Neuronal stem cell (in vitro differentiated cells): ENCODE measurements at places on chromosomes 6 and 20.

- DNase-seq = no peak
Measured at GRCh38 chr6:148398678-148399077, 56.0 kb downstream of the SASH1 start.

DNA sequence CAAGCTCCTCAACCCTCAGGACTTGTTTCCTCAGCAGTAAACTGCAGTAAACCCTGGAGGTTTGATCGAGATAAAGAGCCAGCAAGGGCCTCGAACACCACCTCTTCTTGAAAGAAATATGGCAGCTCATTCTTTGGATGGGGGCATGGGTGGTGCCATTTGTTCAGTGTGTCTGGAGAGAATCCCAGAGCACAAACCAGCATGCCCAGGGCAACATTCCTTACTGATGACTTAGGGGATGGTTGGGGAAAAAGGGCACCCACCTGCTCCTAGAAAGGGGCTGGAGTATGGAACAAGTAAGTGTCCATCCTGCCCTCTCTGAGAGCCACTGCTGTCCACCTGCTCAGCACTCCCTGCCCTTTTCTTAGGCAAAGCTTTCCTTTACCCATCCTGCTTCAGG, 31.3 kb upstream of the ZFAND3 start:
- no peak for DNase-seq

DNA sequence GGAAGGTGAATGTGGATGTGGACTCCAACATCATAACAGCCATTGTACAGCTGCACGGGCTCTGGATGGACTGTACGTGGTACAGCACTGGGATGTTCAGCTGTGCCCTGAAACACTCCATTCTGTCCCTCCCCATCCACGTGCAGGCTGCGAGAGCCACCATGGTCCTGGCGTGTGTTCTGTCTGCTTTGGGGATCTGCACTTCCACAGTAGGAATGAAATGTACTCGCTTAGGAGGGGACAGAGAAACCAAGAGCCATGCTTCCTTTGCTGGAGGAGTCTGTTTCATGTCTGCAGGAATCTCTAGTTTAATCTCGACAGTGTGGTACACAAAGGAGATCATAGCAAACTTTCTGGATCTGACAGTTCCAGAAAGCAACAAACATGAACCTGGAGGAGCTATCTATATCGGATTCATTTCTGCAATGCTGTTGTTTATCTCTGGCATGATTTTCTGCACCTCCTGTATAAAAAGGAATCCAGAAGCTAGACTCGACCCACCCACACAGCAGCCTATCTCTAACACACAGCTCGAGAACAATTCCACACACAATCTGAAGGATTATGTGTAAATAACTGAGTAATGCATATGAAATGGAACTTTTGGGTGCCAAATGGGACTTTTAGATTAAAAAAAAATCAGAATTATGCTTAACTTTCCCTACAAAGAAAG, 12.1 kb downstream of the CLDN20 start:
- DNase-seq = no peak

DNA sequence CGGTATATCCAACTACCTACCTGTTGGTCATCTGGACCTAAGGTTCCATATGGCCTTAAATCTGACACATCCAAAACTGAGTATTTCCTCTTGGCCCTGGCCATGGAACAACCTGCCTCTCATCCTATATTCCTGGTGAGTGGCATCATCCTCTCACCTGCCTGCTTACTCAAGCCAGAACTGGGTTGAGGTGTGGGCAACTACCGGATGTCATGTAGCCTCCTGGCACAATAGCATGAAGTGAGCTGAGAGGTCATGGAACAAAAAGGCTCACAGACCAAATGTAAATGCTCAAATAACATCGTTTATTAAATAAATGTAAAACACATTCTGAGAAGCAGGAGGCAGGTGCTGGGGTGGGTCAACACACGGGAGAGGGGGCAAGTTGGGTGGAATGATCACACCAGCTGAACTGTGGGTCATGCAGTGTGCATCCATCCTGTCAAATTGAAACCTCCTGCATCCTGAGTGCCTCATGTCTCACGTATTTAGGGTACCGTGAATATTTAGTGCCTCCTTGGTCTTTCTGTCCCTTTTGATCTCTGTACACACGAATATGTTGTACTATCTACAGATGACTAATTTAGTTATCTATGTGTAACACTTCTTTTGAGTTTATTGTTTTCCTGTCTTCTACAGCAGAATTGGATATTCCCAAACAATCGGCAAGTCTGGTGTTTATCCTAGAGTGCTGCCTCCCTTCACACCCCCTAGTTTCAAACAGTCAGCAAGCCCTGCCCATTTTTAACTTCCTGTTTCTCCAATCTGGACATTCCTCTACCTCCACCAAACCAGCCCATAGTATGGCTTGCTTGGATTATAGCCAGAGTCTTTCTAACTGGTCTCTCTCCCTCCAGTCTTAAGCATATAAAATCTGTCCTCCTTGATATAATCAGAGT, 7.9 kb upstream of the POU5F1 start:
- no peak for DNase-seq

DNA sequence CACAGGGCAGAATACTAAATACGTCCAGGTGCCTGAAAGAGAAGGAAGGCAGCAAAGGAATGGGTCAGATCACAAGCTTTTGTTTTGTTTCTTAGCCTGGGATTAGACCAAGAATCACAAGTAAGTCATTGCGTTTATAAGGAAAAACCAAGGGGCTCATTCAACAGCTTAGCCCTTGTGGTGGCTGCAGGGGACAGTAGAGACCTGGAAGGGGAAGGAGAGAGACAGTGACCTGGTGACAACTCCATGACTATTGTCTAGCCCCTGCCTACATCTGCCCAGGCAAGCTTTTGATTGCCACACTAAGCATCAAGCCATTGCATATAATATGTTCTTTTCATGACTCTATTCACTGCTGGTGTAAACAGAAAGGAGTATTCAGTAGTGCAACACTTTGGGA, 30.2 kb upstream of the TBC1D7 start:
- DNase-seq = no peak

- DNase-seq = no peak
Measured at GRCh38 chr20:8076306-8077136, 55.5 kb upstream of the PLCB1 start.

DNA sequence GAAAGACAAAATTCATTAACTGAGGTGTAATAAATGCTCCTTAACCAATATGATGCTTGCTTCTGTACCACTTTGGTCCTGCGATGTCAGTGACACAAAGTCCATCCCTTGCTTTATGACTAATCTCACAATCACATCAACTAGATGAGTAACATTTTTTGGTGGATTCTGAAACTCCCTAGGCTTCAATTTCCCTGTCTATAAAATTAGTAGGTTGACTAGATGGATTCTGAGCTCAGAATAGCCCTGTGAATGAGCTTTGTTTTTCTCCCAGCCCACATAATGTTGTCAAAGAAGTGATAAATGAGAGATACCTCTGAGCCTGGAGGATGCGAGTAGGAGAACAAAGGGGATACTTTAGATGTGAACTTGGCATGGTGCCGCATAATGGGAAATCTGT, 9.1 kb downstream of the TXLNB start:
- no peak for DNase-seq

DNA sequence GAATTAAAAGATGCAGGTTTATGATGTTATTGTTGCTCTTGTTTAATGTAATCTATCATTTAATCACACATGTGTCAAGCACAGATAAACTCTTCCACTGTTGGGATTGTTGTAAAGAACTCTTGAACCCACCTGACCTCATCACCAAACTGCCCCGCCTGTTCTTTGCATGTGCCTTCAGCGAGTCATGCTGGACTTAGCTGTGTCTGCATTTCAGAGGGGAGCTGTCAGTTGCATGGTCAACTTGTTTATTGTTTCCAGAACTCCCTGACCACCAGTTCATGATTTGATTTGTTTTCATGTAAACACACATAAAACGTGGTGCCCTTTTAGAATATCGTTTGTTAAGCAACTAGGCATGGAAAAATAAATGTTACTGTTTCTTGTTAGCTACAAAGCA, 93.6 kb downstream of the KHDC1L start:
- no peak for DNase-seq

DNA sequence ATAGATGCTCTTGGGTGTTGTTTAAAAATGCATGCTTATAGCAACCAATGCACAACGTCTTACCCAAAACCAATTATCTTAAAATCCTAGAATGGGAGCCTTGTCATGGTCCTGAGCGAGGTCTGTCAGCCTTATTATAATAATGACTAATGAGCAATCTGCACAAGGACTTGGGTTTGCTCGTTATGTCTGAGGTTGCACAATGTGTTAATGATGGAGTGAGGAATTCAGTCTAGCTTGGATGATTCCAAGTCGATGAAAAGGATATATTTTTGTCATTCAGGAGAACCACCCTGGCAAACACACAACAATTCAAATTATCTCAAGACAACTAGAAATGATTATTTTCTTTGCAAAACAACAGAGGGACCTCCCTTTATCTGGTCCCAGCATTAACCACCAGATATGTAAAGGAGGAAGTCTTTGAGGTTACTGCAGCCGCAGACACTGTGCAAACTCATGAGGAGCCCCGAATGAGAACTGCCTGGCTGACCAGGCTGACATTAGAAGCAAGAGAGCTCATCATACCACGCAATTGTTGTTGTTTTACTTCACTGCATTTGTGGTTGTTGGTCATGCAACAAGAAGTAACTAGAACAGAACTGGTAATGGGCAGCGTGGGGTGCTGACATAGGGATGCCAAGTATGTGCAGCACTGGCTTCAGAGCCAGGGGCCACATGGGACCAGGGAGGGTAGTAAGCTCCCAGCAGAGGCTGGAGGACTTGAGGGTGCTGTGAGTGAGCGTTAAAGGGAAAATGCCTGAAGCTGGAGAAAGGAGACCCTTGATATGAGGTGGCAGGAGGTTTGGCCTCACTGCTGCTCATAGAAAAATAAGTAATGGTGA, 488.3 kb downstream of the CDH26 start:
- no peak for DNase-seq

GRCh38 chr20:17456279-17456678, 74.9 kb downstream of the BFSP1 start:
- no peak for DNase-seq

- DNase-seq = no peak
Measured at GRCh38 chr6:12069891-12070529, 57.9 kb downstream of the HIVEP1 start.

DNA sequence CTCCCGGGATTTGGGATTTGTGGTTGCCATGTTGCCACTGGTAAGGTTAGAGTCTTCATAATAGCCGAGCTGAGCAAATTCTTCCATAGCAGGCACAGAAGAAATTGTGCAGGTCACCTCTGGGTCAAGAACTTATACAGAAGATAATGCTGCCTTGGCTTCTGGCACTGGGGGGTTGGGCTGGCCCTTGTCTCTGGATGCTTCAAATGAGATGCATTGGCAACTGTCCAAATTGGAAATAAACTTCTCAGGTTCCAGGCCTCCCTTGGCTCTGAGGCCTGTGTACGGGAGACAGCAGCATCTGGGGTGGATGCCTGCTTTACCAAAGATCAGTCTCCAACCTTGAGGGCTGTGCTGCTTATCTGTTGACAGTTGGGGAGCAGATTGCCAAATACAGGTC, 26.2 kb downstream of the MYO6 start:
- no peak for DNase-seq

DNA sequence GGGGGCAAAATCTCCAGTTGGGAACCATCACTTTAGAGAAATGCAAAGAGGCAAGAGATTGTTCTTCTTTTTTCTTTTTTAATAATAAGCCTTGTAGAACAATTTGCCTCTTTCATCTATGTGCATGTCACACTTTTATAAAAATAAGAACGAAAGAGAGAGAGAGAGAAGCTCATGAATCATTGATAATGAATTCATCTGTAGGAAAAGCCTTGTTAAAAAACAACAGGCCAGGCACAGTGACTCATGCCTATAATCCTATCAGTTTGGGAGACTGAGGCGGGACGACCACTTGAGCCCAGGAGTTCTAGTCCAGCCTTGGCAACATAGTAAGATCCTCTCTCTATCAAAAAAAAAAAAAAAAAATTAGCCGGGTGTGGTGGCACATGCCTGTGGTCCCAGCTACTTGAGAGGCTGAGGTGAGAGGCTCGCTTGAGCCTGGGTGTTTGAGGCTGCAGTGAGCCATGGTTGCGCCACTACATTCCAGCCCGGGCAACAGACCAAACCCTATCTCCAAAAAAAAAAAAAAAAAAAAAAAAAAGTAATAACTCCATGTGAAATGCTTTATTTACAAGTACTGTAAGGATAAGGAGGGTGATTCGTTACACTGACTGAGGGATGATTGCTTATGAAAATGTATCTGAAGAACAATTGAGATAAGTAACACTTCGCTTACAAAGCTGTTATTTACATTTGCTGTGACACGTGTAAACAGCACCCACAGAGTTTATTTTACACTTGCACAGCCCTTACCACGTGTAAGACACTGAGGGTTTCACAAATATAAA, 6.0 kb downstream of the CCN5 start:
- DNase-seq = no peak

- no peak for DNase-seq
Measured at GRCh38 chr6:28945349-28945748, 21.6 kb upstream of the TRIM27 start.

- DNase-seq = no peak
Measured at GRCh38 chr6:130797061-130797460, 30.1 kb upstream of the SMLR1 start.

GRCh38 chr20:45100563-45101245, at the start of gene KCNS1:
TSS of gene KCNS1 (minus strand) at chr20:45101127. CDS start at chr20:45099236, 1,891 bp downstream.
- DNase-seq = no peak

- peak; percentile 17 for DNase-seq
Measured at GRCh38 chr6:47655719-47656595, 42.4 kb upstream of the ADGRF4 start.

- no peak for DNase-seq
Measured at GRCh38 chr20:13299401-13299800, 78.3 kb downstream of the ISM1 start.

- DNase-seq = no peak
Measured at GRCh38 chr6:13696226-13696625, 15.4 kb downstream of the RANBP9 start.

- DNase-seq = no peak
Measured at GRCh38 chr6:113121571-113121970, 735.6 kb upstream of the MARCKS start.

GRCh38 chr6:109701774-109702173, 10.7 kb downstream of the FIG4 start:
- DNase-seq = no peak

DNA sequence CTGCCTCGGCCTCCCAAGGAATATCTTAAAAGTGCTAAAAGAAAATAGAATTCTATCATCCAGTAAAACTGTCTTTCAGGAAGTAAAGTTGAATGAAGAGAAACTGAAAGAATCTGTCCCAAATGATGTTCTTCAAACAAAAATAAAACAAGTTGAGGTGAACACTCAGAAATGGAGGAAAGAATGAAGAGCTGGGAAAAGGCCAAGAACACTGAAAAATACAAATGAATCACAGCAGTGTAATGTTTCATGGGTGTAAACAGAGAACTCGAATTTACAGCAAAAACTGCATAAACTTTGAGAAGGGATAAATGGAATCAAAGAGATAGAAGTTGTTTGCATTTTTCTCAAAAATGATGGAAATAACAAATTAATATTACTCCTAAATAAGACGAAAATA, 317.3 kb downstream of the TAF4 start:
- DNase-seq = no peak

- no peak for DNase-seq
Measured at GRCh38 chr6:73418081-73418741, 23.6 kb downstream of the DDX43 start.

GRCh38 chr20:57255183-57255582, 11.3 kb downstream of the BMP7 start:
- DNase-seq = no peak

GRCh38 chr6:112663698-112664097, 316.6 kb downstream of the RFPL4B start:
- no peak for DNase-seq

GRCh38 chr20:3068075-3068474, 3.3 kb upstream of the OXT start:
- no peak for DNase-seq
